ENCODE measurements at places on chromosomes 4 and X.
A peak's percentile ranks its signal among the peaks of the same experiment; 100 is the strongest.

DNA sequence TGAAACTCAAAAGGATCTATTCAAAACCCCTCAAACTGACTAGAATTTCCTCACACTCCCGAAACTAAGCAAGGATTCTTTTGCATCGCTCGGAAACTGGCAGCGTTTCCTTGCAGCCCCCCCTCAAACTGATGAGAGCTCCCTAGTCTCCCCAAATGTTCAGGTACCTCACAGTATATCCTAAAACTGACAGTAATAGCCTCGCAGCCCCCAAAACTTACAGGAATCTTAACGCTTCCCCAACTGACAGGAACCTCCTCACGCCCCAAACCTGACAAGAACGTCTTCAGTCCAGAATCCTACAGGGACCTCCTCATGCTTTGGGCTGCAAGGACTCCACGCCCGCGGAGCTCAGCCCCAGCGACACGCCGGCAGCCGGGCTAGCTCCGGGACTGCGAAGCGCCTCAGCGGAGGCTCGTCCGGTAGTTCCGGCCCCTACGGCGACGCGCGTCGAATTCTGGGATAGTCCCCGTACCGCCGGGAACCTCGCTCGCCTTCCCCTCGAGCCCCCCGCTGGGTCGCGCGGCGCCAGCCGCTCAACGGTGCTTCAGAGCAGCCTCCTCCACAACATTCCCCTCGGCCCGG, 640 bp downstream of the PHF8 start:
- no peak for DNase-seq

GRCh38 chrX:47573341-47574075, 8.7 kb upstream of the TIMP1 start:
- no peak for DNase-seq

DNA sequence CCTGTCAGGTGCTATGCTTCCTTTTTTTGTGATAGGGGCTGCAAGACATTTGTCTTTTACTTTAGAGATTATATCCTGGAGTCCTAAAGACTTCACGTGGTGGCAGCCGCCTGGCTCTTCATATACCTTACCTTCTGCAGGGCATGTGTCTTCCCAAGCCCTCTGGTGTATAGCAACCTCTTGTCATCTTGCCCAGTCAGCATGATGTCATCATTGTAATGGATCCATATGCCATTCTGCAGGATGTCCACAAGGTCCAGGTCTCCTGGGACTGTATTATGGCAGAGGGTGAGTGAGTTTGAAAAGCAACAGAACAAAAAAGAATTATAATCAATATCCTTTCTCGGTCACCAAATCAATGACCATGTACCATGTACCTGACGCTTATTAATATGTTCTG, 82.2 kb upstream of the SCOC start:
- no peak for DNase-seq

DNA sequence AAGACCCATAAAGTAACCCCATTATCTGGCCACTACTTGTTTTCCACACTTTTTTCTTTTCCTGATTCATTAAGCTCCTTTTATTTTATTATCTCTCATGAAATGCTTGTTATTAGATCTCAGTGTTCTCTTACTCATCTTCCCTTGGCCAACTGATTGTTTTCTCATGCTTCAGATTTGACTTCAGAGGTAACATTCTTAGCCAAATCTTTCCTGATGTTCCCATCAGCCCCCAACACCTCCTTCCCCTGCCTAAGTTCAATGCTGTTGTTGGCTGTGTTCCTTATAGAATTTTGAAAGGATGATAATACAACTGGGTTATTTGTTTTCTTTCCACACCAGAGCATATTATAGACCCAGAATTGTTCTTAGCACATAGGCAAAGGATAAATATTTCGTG, 75.6 kb downstream of the BMPR1B start:
- no peak for DNase-seq

DNA sequence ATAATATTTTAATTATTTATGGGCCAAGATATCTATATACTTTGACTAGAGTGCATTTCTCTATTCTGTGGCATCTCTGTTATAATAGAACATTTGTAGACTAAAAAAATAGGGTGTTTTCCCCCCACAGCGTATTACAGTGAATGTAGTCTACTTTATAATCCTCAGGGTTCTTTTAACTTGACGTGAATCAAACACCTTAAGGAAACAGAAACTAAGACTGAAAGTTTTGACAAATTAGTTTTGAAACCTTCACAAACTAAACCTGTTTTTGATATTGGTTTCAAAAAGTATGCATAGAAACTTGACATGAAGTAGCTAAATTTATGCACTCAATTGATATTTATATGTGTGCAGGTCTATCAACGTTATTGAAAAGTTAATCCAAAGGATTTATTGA, 1963.1 kb upstream of the TENM3 start:
- no peak for DNase-seq

DNA sequence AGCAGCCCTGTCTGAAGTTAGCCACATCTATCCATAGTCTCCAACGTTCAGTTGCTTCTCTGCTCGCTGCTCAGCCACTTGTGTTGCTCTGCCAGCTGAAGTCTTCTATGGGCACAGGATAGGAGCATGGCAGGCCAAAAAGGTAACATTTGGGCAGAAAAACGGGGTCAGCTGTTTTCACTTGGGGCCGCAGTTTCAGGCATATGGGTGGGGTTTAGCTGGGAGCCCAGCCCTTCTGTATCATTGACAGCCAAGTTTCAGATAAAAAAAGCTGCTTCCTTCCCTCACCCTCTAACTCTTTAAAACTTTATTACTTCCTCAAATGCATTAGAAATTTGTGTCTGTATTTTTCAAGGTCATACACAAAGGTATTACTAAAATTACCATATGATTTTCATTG, 18.4 kb upstream of the MANBA start:
- DNase-seq: no peak

GRCh38 chr4:111512081-111512783, 633.0 kb upstream of the FAM241A start:
- peak; percentile 91 for DNase-seq

- DNase-seq: no peak
Observed at GRCh38 chr4:148396986-148397673, 45.1 kb downstream of the NR3C2 start.

DNA sequence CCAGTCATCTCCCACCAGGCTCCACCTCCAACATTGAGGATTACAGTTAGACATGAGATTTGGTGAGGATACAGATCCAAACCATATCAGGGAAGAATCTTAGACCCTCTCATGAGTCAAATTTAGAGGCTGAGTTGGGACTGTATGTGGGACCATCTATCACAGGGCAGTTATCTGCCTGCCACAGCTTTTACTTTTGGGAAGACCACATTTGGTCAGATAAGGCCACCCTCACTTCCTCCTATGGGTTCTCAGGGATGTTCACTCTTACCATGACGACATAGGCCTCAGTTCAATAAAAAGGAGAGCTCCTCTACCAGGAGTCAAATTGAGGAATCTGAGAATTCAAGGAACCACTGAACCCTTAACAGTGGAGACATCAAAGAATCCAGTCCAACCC, 2.1 kb downstream of the MAGEB2 start:
- no peak for DNase-seq

DNA sequence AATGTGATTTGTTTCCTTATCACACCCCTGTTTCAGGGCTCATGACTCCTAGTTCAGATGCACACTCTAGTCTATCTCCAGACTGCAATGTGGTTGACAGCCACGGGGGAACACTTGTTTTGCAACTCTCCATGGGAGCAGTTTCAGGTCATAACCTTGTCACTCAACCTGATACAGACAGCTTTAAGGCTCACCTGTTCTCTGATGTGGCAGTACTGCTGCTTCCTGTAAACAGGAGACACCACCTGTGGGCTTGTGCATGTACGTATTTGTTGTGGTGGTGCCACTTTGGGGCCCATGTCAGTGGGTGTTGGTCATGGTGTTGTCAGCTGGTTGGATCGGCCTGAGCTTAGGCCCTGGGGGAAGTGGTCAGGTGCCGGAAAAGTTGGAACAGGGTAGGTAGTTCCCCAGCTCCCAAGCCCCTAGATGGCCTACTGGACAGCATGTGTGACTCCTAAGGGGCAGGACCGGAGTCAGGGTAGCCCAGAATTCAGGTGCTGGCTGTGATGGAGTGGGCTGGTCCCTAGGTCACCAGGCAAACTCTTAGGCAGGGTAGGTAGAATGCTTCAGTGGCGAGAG, 46.2 kb downstream of the FAM9B start:
- DNase-seq: no peak

GRCh38 chr4:115852767-115853091, 739.3 kb upstream of the NDST4 start:
- no peak for DNase-seq

- DNase-seq: peak; percentile 20
Observed at GRCh38 chr4:13544606-13545393, 492 bp upstream of the NKX3-2 start.

GRCh38 chr4:181618896-181619295, 624.3 kb upstream of the TENM3 start:
- DNase-seq: no peak

All from fibroblast of skin of left quadriceps (primary cell).